WTC11 (cell line): ENCODE measurements at places on chromosomes 6 and 20. TPM values are rescaled to one million over a fixed set of nuclear protein-coding genes. Genes with fewer than 3 reads are reported as not detected.

GRCh38 chr20:45595235-45595634 lies 16.2 kb upstream of the WFDC8 start:
- H3K36me3 ChIP-seq: peaks cover 7% of the 10 kb centered on the region
- H3K4me3 ChIP-seq: no peak overlapping the region
- DNase-seq: no peak
- no peak overlapping the region for H3K27ac ChIP-seq

DNA sequence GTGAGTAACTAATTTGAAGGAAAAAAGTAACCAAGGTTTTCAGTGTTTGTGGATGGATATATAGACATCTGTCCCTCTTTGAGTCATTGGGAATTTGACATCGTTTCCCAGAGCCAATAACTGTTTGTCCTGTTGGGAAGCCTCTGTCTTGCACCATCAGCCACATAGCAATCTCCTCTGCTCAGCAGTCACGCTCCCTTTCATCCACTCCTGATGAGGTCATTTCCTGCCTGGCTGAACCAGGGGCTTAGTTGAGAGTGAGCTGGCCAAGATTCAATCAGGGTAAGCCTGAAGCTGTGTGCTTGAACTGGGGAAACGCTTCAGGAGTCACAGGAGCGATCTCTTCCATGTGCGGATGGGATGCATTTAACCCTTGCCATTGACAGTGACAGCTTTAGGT lies 121.5 kb upstream of the FOXQ1 start:
- no peaks in the 10 kb centered on the region; the same call in 1 of the 2 replicates for H3K36me3 ChIP-seq
- no peak for DNase-seq
- no peak overlapping the region for H3K4me3 ChIP-seq
- peaks cover 3% of the 10 kb centered on the region; the same call in 1 of the 2 replicates for H3K27me3 ChIP-seq

GRCh38 chr6:72844614-72845013 lies 222.8 kb downstream of the KCNQ5 start:
- no peaks in the 10 kb centered on the region; the same call in 1 of the 2 replicates for H3K27me3 ChIP-seq
- H3K27ac ChIP-seq: no peak overlapping the region
- H3K4me1 ChIP-seq: no peaks in the 10 kb centered on the region

Gene STMND1
- total RNA-seq: not detected in 3 replicates

Gene BHLHE23
- total RNA-seq: 0.57 to 1.3 TPM (median 0.66 TPM) in 3 replicates

GRCh38 chr6:21180800-21181337 lies 412.7 kb upstream of the SOX4 start:
- H3K27ac ChIP-seq: no peak overlapping the region
- no peaks in the 10 kb centered on the region for H3K27me3 ChIP-seq
- H3K4me3 ChIP-seq: no peak overlapping the region
- H3K4me1 ChIP-seq: peaks cover 37% of the 10 kb centered on the region

Gene ZBTB2
- total RNA-seq: 14.0 to 14.3 TPM (median 14.3 TPM) in 3 replicates

Gene TFAP2D
- total RNA-seq: not detected in 3 replicates

Gene IBTK
- total RNA-seq: 20.4 to 24.1 TPM (median 21.0 TPM) in 3 replicates

GRCh38 chr6:11277275-11278206 lies 45.1 kb upstream of the NEDD9 start:
- H3K4me3 ChIP-seq: no peak overlapping the region
- DNase-seq: peak; percentile 36
- H3K27ac ChIP-seq: peak overlapping the region; percentile 31
- peaks cover 40% of the 10 kb centered on the region for H3K4me1 ChIP-seq
- no peaks in the 10 kb centered on the region for H3K36me3 ChIP-seq

DNA sequence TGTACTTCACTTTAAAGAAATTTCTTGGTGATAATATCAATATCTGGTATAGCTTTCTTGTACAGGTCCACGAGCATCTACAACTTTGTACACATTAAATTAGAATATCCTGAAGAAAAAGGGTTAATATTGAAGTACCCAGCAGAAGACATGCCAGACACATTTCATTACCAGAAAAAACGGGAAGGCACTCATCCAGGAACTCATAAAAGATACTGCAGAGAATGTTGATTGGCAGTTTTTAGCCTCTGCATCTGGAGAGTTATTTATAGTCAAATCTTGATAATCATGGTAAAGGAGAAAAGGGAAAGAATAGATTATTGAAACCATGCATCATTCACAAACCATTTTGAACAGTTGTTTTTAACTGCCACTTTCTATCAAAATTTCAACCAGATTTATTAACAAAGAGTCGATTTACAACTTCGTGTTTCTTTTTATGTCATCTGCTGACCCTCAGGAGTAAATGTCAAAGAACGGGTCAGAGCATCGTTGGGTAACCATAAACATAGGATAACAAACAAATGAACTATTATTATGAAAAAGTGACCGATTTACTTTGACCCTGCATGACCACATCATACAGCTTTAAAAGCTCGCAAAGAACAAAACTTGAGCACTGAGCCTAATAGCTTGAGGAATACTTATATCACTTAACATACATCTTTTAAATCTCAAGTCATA lies 229.2 kb upstream of the SGK1 start:
- no peak overlapping the region for H3K4me3 ChIP-seq
- DNase-seq: no peak
- peaks cover 19% of the 10 kb centered on the region for H3K4me1 ChIP-seq
- H3K36me3 ChIP-seq: no peaks in the 10 kb centered on the region

DNA sequence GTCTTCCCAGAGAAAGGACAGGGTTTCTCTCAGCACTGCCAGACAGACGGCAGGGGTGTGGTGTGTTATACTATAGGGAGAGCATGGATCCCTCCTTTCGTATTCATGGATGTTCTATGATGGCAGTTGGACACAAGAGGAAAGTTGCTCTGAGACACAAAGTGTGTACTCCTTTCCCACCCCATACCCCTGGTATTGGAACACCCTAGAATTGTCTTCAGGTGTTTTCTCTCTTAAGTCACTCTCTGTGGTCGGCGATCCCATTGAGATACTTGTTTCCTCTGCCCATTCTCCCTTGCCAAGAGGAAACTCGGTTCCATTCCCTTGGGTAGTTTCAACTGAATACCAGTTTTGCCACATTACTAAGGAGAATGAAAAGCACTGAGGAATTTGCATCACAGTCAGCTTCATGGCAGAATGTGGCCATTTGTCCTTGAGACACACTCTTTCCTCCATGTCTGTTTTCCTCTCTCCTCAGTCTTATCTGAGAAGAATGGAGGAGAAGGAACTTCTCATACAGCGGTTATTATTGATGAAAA lies 53.4 kb downstream of the RNF182 start:
- H3K4me1 ChIP-seq: peaks cover 22% of the 10 kb centered on the region
- no peak overlapping the region for H3K27ac ChIP-seq
- H3K4me3 ChIP-seq: no peak overlapping the region

Gene KCNS1
- 1.2 to 2.1 TPM (median 2.1 TPM) in 3 replicates for total RNA-seq

DNA sequence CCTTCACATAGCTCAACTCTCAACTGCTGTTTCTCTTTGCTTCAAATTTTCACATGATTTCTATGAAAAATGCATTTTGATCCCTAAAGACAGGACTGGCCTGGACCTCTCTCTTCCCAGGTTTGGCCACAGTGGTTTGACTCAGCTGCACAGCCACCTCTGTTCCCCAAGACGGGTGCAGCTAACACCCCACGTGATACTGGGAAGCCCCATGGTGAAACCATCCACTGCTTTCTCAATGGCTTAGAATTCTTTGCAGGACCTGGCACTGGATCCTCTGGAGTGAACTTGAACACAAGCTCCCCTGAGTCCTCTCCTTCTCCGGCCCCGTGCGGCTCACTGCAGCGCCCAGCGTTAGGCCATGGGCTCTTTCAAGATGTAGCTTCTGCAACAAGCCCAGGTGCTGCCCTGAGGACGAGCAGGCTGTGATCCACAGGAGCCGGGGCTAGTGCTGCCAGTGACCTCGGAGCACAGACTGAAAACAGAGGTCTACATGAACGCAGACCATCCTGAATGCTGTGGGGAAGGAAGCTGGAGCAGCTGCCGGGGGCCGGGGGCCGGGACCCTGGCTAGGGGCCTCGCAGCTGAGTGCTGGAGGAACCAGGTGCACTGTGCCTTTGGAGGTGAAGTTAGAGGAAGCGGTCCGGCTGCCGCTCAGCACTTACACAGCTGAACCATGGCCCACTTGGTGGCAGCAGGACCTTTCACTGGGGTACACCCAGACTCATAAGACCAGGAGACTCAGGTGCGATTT lies 58.8 kb upstream of the MPC1 start:
- DNase-seq: no peak
- no peaks in the 10 kb centered on the region for H3K27me3 ChIP-seq

DNA sequence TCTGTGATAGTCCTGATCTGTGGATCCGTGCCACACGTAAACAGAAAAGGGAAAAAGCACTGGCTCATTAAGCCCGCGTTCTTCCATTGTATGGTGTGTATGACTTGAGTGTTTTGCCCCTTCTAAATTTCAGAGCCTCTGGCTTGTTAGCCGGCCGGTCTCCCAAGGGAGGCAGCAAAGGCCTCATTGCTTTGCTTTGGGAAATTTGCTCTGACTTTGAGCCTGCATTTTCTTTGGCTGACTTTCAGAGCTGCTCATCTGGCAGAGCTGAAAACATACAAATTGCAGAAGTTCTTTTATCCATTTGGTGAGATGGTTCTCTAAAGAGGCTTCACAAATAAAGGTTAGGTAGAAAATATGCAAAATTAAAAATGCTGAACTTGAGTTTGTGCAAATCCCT lies 123.0 kb downstream of the UTRN start:
- 0 out of 2 replicates have a peak overlapping the region, but pooled peaks have one; percentile 38 for H3K27ac ChIP-seq
- H3K27me3 ChIP-seq: no peaks in the 10 kb centered on the region
- no peak for DNase-seq

GRCh38 chr6:15205321-15205720 lies 40.5 kb upstream of the JARID2 start:
- no peaks in the 10 kb centered on the region; the same call in 1 of the 2 replicates for H3K27me3 ChIP-seq
- H3K4me3 ChIP-seq: no peak overlapping the region
- no peaks in the 10 kb centered on the region for H3K36me3 ChIP-seq

Gene TFAP2A
- 0.27 to 0.42 TPM (median 0.30 TPM) in 3 replicates for total RNA-seq

GRCh38 chr6:170132561-170132991 lies 158.3 kb downstream of the DLL1 start:
- H3K27ac ChIP-seq: no peak overlapping the region
- no peak for DNase-seq
- H3K36me3 ChIP-seq: peaks cover 3% of the 10 kb centered on the region; the same call in 1 of the 2 replicates
- no peaks in the 10 kb centered on the region for H3K4me1 ChIP-seq
- H3K4me3 ChIP-seq: no peak overlapping the region
- no peaks in the 10 kb centered on the region for H3K27me3 ChIP-seq

DNA sequence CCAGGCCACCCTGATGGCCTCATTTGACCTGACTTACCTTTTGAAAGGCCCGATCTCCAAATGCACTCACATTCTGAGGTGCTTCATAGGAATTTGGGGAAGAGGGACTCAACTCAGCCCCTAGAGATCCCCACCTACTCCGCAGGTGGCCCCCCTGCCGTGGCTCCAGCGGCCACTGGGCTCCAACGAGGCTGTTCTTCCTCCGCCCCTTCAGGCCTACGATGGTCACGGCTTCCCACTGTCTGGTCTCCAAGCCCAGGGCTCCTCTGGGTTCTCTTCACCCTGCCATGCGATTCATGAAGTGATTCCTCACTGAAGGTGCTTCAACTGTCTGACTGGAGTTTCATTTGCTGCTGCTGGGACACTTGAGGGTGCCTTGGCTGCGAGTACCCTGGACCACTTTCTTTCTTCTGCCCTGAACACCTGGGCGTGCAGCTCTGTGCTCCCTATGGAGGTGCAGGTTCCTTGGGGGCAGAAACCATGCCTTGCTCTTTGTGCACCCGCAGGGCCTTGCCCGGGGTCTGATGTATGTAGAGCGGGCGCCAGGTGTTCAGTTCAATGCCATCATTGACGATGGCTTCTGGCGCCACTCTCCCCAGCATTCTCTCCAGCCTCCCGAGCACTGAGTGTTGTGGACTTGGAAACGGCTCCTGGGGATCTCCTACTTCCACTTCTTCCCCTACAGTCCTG lies 10.0 kb upstream of the DUSP22 start:
- peaks cover 11% of the 10 kb centered on the region for H3K27me3 ChIP-seq
- no peak overlapping the region for H3K4me3 ChIP-seq
- no peak overlapping the region for H3K27ac ChIP-seq
- peaks cover 62% of the 10 kb centered on the region for H3K36me3 ChIP-seq

GRCh38 chr6:108163644-108164542 lies 1.9 kb upstream of the NR2E1 start:
- DNase-seq: no peak
- peaks cover 50% of the 10 kb centered on the region for H3K4me1 ChIP-seq
- 0 out of 2 replicates have a peak, but pooled peaks cover 3% of the 10 kb centered on the region for H3K36me3 ChIP-seq
- H3K27me3 ChIP-seq: peaks cover 100% of the 10 kb centered on the region

- no peak overlapping the region for H3K27ac ChIP-seq
- no peak for DNase-seq
- peaks cover 16% of the 10 kb centered on the region for H3K4me1 ChIP-seq
- no peaks in the 10 kb centered on the region for H3K27me3 ChIP-seq
These were observed 49.0 kb downstream of the MYLIP start for GRCh38 chr6:16177881-16178280.

DNA sequence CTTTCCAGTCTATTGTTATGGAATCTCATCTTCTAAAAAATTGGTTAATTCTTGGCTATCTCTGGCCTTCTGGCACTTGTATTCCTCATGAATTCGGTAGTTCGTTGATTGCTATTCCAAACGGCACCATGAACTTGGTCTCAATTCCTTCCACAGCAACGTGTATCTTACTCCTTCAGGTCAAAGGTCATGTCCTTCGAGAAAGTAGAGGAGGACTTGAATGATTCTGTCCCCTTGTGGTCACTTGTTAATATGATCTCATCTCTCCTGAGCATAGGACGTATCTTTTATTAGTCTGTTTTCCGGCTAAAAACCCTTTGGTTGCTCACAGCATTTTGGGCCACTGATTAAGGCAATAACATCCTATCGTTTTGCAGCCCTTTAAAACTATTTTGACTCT lies 9.4 kb downstream of the TLDC2 start:
- H3K27ac ChIP-seq: peak overlapping the region; percentile 58; the same call in 1 of the 2 replicates
- H3K4me3 ChIP-seq: no peak overlapping the region
- peaks cover 20% of the 10 kb centered on the region for H3K4me1 ChIP-seq
- no peaks in the 10 kb centered on the region; the same call in 1 of the 2 replicates for H3K27me3 ChIP-seq
- DNase-seq: no peak
- no peaks in the 10 kb centered on the region; the same call in 1 of the 2 replicates for H3K36me3 ChIP-seq

GRCh38 chr6:116705917-116706316 lies 24.9 kb downstream of the KPNA5 start:
- peaks cover 41% of the 10 kb centered on the region for H3K36me3 ChIP-seq
- no peak overlapping the region for H3K27ac ChIP-seq
- no peak overlapping the region for H3K4me3 ChIP-seq
- H3K4me1 ChIP-seq: no peaks in the 10 kb centered on the region

Gene VSX1
- total RNA-seq: 0.23 TPM in 1 of 3 replicates, not detected in the others
